ENCODE measurements at places on chromosomes 2 and 18.

DNA sequence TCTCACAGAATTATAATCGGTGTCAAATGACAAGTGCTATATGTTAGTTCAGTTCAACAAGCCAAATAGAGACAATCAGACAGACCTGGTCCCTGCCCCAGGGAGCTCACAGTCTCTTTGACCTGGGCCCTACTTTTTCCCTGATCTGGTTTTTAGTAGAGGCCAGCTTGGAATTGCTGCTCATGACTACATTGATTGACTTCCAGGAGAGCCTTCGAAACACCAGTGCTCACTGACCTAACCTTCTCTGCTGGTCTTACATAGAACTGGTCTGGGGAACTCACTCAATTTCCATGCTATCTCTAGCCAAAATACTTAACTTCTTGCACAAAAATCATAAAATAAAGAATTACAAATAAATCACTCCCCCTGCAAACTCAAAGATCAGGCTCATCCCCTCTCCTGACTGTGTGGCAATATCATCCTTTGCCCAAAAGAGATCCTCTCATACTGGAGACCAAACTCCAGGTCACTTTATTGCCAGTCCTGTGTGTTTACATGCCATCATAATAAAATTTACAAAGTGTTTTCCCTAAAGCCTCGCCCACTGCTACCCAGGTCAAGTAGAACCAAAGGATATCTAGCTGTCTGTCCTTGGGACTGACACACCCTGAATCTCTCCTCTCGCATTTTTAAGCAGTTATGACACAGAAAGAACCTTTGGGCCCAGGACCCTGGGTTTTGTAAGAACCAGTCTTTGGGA lies 53.2 kb downstream of the PROC start:
- DNase-seq: no peak

DNA sequence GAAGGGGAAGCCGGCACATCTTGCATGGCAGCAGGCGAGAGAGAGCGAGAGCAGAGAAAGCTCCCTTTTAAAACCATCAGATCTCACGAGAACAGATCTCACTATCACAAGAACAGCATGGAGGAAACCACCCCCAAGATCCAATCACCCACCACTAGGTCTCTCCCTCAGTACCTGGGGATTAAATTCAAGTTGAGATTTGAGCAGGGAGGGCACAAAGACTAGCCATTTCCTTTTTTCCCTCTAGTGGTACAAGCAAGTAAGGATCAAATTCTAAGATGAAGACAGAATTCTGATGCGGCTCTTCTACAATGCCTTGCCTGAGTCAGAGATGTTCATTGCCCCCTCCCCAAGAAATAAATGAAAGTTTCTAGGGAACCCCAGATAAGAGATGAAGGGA lies 45.6 kb upstream of the ANKRD44 start:
- DNase-seq: no peak

GRCh38 chr2:219542931-219543595 lies 546 bp downstream of the CHPF start:
- peak; percentile 57 for DNase-seq

GRCh38 chr2:56369316-56369715 lies 185.5 kb downstream of the CCDC85A start:
- no peak for DNase-seq

DNA sequence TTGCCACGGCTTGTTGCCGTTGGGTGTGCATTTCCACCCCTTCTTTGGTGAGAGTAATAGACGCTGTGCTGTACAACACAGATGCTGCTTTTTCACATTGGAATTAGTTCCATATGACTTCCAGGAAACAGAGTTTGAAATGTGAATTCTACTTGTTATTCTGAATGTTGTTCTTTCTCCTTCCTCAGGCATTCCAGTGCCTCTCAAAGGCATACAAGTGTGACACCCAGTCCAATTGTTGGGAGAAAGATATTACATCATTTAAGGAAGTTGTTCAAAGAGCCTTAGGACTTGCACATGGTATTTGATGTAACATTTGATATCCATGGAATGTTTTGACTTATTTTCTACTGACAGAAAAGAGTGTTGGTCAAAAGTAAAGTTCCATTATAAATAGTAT lies 134.4 kb upstream of the LTBP1 start:
- no peak for DNase-seq

- no peak for DNase-seq
Measured at GRCh38 chr2:53467467-53468180, 300.0 kb upstream of the CHAC2 start.

GRCh38 chr18:2878656-2879330 lies 32.0 kb downstream of the EMILIN2 start:
- DNase-seq: no peak

- peak; percentile 18 for DNase-seq
Measured at GRCh38 chr2:129396980-129397599, 582.4 kb upstream of the RAB6C start.
